Thoracic aorta (tissue), 2 donors: ENCODE measurements at places on chromosomes 1 and 21.

DNA sequence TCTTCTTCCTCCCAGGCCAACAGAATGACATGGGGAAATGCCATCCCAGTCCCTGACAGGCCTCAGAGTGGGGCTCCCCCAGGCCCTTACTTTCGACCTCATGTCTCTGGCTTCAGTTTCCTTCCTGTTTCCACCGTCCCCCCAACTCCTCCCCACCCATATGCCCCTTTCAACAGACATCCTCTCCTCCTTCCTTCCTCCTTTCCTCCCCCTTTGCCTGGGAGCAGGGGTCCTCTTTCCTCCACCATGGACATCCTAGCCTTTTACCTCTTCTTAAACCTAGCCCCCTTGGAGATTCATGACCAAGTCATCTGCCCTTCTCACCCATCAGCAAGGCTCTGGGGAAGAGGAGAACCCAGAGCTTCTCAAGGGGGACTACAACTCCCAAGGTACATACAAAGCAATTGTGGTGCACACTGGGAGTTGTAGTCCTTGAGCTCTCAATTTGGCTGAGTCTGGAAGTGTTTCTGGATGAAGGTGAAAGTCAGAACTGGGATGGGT is 4.0 kb downstream of the ZBTB7B start:
- H3K27me3 ChIP-seq = no peaks in the 10 kb centered on the region
- H3K27ac ChIP-seq = peak overlapping the region; percentile 99
- peak overlapping the region; percentile 23 for H3K4me3 ChIP-seq

DNA sequence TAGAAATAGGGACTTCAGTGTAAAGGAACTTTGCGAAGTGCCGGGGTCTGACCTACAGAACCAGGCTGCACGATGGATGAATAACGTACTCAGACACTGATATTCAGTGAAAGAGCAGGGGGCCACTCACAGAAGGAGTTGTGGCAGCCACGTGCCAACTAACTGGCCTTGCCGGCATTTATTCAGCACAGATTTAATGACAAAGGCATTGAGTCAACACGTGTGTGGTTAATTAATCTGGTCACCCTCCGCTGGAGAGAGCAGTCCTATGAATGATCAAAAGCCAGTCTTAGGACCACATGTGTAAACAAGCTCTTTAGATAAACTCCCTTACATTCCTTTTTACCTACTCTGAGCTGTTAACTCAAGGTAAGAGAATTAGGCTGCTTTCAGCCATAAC is 6.2 kb upstream of the B3GALT2 start:
- peaks cover 25% of the 10 kb centered on the region for H3K4me1 ChIP-seq
- no peaks in the 10 kb centered on the region for H3K36me3 ChIP-seq
- H3K27ac ChIP-seq = no peak overlapping the region
- H3K27me3 ChIP-seq = no peaks in the 10 kb centered on the region
- H3K4me3 ChIP-seq = no peak overlapping the region
- no peak for DNase-seq

- no peak overlapping the region for H3K4me3 ChIP-seq
- H3K4me1 ChIP-seq = no peaks in the 10 kb centered on the region
- H3K36me3 ChIP-seq = no peaks in the 10 kb centered on the region
- DNase-seq = no peak
- no peak overlapping the region for H3K27ac ChIP-seq
Measured at GRCh38 chr1:192171123-192171522, 12.9 kb downstream of the RGS18 start.

DNA sequence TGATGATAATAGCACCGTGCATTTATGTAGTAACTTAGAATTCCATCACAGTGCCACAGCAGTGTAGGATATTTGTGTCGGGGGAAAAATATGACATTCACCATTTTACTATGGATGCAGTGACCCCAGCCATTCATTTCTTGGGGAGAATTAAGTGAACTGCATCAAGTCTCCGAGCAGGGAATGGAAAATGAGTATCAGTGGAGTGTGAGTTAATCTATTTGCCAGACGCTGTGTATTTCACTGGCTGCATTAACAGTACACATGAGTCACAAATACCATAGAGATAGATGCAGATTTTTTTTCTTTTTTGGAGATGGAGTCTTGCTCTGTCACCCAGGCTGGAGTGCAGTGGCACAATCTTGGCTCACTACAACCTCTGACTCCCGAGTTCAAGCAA is 33.8 kb upstream of the SLC45A1 start:
- no peak for DNase-seq
- H3K36me3 ChIP-seq = no peaks in the 10 kb centered on the region
- H3K27ac ChIP-seq = no peak overlapping the region
- no peak overlapping the region for H3K4me3 ChIP-seq
- no peaks in the 10 kb centered on the region for H3K4me1 ChIP-seq
- no peaks in the 10 kb centered on the region for H3K27me3 ChIP-seq

GRCh38 chr1:34839526-34840305 is 19.8 kb downstream of the SMIM12 start:
- peaks cover 31% of the 10 kb centered on the region for H3K4me1 ChIP-seq
- no peak for DNase-seq
- no peaks in the 10 kb centered on the region for H3K27me3 ChIP-seq
- no peaks in the 10 kb centered on the region for H3K36me3 ChIP-seq
- H3K4me3 ChIP-seq = no peak overlapping the region
- H3K27ac ChIP-seq = no peak overlapping the region

DNA sequence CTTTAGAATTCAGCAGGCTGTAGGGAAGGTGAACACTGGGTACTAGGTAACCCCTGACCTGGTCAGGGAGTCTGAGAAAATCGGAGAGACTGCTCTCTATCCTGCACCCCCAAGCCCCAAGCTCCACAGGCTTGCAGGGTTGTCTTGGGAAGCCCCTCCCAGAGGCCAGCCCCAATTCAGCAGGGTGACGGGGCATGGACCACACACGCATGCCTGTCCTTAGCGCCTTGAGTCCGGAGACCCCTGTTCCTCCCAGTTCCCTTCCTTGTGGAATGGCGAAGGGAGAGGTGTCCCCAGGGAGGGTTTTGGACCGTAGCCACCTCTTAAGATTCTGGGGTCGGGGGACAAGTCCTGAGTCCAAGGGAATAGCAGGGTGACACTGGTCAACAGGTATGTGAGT is 116.1 kb downstream of the HLCS start:
- no peak overlapping the region for H3K27ac ChIP-seq
- no peaks in the 10 kb centered on the region for H3K36me3 ChIP-seq
- H3K4me1 ChIP-seq = peaks cover 37% of the 10 kb centered on the region
- H3K27me3 ChIP-seq = no peaks in the 10 kb centered on the region
- DNase-seq = no peak

DNA sequence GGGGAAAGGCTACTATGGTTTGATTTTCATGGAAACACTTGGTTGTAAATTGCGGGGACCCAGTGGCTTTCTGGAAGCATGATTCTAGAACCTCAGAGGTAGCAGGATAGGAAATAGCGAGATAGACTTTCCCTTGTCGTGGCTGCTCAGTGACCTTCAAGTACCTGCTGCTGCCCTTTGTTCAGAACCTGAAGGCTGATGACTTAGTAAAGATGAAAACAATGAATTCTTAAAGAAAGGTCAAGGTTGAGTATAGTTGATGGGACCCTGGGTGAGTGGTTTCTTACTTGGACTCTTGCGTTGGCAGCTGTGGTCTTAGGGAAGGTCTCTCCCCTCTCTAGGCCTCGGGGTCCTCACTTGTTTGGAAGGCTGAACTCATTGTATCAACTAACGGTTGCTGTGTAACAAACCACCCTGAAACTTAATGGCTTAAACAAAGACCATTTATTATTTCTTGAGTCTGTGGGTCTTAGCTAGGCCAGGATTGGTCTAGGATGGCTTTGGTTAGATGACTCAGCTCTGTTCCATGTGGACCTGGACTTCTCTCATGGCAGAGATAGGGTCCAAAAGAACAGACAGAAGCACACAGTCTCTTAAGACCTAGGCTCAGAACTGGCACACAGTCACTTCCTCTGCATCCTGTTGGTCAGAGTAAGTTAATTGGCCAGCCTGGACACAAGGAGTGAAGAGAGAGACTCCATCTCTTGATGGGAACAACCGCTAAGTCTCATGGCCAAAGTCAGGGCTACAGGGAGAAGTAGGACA is 89.2 kb upstream of the SELENON start:
- no peak overlapping the region for H3K27ac ChIP-seq
- DNase-seq = no peak
- no peaks in the 10 kb centered on the region for H3K4me1 ChIP-seq

DNA sequence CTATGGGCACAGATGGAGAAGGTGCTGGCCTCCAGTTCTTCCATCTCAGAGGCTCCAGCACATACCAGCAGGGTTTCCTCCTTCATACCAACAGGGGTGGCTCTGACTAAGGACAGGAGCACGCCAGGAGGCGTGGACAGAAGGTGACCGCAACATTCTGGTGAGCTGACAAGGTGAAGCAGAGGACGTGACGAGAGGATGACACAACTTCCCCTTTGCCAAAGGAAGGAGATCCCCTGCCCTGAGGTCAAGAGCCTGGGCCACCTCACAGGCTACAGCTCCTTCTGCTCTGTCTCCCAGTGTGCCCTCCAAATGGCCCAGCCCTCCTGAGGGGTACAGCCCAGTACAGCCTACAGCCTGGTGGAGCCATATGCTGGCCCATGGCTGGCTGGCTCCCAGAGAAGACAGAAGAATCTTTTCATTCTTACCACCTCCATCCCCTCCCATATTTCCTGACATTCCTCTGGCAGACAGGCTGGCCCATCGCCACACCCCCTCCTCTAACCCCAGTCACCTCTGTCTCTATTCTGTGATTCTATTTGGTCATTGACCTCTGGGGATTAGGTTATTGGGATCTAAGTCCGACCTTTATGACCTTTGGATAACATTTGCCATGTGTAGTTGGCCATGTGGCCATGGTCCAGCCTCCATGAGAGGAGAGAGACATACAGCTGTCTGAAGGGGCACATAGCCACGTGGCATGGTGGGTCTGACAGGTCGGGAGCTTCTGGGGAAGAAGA is 5.1 kb upstream of the LAMB3 start:
- H3K27ac ChIP-seq = no peak overlapping the region
- H3K27me3 ChIP-seq = no peaks in the 10 kb centered on the region
- no peak for DNase-seq
- no peak overlapping the region for H3K4me3 ChIP-seq
- no peaks in the 10 kb centered on the region for H3K36me3 ChIP-seq
- H3K4me1 ChIP-seq = peaks cover 14% of the 10 kb centered on the region

- DNase-seq = no peak
- peaks cover 7% of the 10 kb centered on the region for H3K4me1 ChIP-seq
- no peak overlapping the region for H3K27ac ChIP-seq
- H3K36me3 ChIP-seq = no peaks in the 10 kb centered on the region
Measured at GRCh38 chr1:32998064-32998463, 33.5 kb upstream of the RNF19B start.

- DNase-seq = no peak
- H3K36me3 ChIP-seq = no peaks in the 10 kb centered on the region
- H3K4me3 ChIP-seq = no peak overlapping the region
- no peaks in the 10 kb centered on the region for H3K27me3 ChIP-seq
Measured at GRCh38 chr1:91925644-91926435, 23.4 kb upstream of the BRDT start.

GRCh38 chr21:35827004-35827403 is 233.3 kb downstream of the SETD4 start:
- no peak for DNase-seq
- H3K27me3 ChIP-seq = no peaks in the 10 kb centered on the region
- no peak overlapping the region for H3K27ac ChIP-seq
- no peaks in the 10 kb centered on the region for H3K4me1 ChIP-seq
- H3K36me3 ChIP-seq = no peaks in the 10 kb centered on the region

- no peak overlapping the region for H3K27ac ChIP-seq
- H3K27me3 ChIP-seq = no peaks in the 10 kb centered on the region
- H3K36me3 ChIP-seq = no peaks in the 10 kb centered on the region
Measured at GRCh38 chr1:182998482-182998881, 24.7 kb upstream of the LAMC1 start.

DNA sequence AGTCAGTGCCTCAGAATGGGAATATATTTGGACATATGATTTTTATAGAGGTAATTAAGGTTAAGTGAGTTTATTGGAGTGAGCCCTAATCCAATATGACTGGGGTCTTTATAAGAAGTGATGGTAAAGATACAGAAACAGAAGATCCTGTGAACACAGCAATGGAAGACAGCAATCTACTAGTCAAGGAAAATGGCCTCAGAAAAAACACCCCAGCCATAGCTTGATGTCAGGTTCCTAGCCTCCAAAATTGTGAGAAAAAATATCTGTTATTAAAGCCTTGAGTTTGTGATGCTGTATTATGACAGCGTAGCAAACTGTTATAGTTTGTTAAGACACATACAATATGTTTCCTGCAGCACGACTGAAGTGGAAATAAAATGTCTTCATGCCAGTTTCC is 72.2 kb downstream of the JMJD4 start:
- H3K4me3 ChIP-seq = no peak overlapping the region
- no peak for DNase-seq
- H3K27me3 ChIP-seq = no peaks in the 10 kb centered on the region
- no peaks in the 10 kb centered on the region for H3K4me1 ChIP-seq

DNA sequence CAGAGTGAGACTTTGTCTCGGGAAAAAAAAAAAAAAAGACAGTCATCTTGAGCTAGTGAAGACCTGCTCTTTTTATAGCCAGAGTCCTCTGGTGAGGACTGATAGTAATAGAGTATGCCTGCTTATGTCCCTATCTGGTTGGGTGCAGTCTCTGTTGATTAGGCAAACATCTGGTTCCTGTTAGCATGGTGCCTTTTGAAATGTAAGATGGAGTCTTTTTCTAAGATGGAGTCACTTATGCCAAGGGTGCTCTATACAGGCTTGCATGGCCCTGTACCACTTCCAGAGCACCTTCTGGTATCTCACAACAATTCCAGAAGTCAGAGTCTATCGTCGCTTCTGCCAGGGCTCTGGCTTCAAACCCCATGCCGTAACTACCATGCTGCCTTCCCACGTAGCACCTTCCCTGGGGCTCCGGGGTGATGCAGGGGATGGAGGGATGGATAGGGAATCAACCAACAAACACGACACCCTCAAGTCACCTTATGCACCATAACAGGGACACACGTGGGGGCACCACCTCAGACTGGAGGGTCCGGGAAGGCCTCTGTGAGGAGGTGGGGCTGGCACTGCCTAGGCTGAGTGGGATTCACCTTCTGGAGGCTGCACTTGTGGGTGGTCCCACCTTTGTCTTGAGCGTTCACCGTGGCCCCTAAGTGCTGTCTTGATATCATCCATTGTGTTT is 11.6 kb upstream of the PADI6 start:
- H3K36me3 ChIP-seq = no peaks in the 10 kb centered on the region
- DNase-seq = no peak
- H3K27me3 ChIP-seq = no peaks in the 10 kb centered on the region
- H3K4me3 ChIP-seq = no peak overlapping the region
- no peak overlapping the region for H3K27ac ChIP-seq
- H3K4me1 ChIP-seq = no peaks in the 10 kb centered on the region

GRCh38 chr1:4048076-4048475 is 148.0 kb upstream of the C1orf174 start:
- no peaks in the 10 kb centered on the region for H3K27me3 ChIP-seq
- H3K27ac ChIP-seq = no peak overlapping the region
- H3K36me3 ChIP-seq = no peaks in the 10 kb centered on the region
- no peak for DNase-seq
- no peak overlapping the region for H3K4me3 ChIP-seq

- no peak overlapping the region for H3K27ac ChIP-seq
- no peak overlapping the region for H3K4me3 ChIP-seq
- H3K27me3 ChIP-seq = no peaks in the 10 kb centered on the region
- peaks cover 45% of the 10 kb centered on the region for H3K36me3 ChIP-seq
- H3K4me1 ChIP-seq = no peaks in the 10 kb centered on the region
Measured at GRCh38 chr1:235138821-235139220, 10.2 kb upstream of the TOMM20 start.

GRCh38 chr1:203320591-203321272 is 15.4 kb downstream of the BTG2 start:
- H3K27me3 ChIP-seq = no peaks in the 10 kb centered on the region
- no peaks in the 10 kb centered on the region for H3K36me3 ChIP-seq
- H3K27ac ChIP-seq = no peak overlapping the region
- H3K4me3 ChIP-seq = no peak overlapping the region
